ENCODE measurements at places on chromosomes 12 and 14. TPM values are rescaled to one million over a fixed set of nuclear protein-coding genes. Genes with fewer than 3 reads are reported as not detected.

Gene C12orf54
- total RNA-seq = not detected

Gene ENTPD5
- total RNA-seq = 12.8 TPM

Gene LMO3
- total RNA-seq = 0.39 TPM

Gene STXBP6
- total RNA-seq = 1.2 TPM

Gene RIC8B
- total RNA-seq = 14.3 TPM

Gene SOX5
- total RNA-seq = 86.2 TPM

Gene RIPK3
- 180 TPM for total RNA-seq

Gene CCDC77
- total RNA-seq = 11.8 TPM

Gene AMDHD1
- total RNA-seq = 1.1 TPM

Gene CMKLR1
- total RNA-seq = 121 TPM

Gene ACSM4
- total RNA-seq = not detected

Gene GSG1
- not detected for total RNA-seq

Gene GPR137C
- 0.97 TPM for total RNA-seq

Gene SMCO2
- total RNA-seq = 1.6 TPM

Gene GALNT9
- total RNA-seq = 2.4 TPM

Gene ST8SIA1
- 17.4 TPM for total RNA-seq

Gene NGB
- not detected for total RNA-seq

Gene PRKD1
- 12.0 TPM for total RNA-seq

Data from articular chondrocyte of knee joint (primary cell).